HT-29 (cell line): ENCODE measurements at places on chromosomes 7 and 10. TPM values are rescaled to one million over a fixed set of nuclear protein-coding genes. Genes with fewer than 3 reads are reported as not detected.

GRCh38 chr10:93436591-93437085 is 45.5 kb downstream of the MYOF start:
- DNase-seq, result no peak

GRCh38 chr10:78160591-78160990 is 126.9 kb downstream of the RPS24 start:
- DNase-seq, result no peak

Gene VAX1
- total RNA-seq, result not detected in 2 replicates

- DNase-seq, result no peak
These were observed 193.9 kb upstream of the PHF14 start for GRCh38 chr7:10779465-10780399.

GRCh38 chr10:26457088-26457487 is 18.9 kb downstream of the APBB1IP start:
- DNase-seq, result no peak

- no peak for DNase-seq
These were observed 277.1 kb downstream of the TCERG1L start for GRCh38 chr10:131034451-131034850.

- DNase-seq, result no peak
These were observed 436 bp upstream of the SLC25A13 start for GRCh38 chr7:96322373-96322695.

DNA sequence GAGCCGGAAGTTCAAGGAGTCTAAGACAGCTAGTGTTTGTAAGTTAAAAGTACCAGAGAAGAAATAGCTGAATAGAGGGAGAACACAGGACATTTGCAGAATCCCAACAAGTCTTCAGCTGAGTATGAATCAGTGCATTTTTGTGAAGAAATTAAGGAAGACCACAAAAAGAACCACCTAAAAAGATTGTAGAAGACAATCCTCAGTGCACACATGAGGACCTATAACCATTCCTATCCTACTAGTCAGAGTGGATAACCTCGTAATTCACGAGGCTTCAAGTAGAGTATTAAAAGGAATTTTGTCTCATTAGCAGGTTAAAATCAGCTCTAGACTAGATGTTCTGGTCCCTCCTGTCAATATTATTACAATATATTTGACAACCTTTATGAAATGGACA is 295.4 kb upstream of the KAT6B start:
- no peak for DNase-seq

DNA sequence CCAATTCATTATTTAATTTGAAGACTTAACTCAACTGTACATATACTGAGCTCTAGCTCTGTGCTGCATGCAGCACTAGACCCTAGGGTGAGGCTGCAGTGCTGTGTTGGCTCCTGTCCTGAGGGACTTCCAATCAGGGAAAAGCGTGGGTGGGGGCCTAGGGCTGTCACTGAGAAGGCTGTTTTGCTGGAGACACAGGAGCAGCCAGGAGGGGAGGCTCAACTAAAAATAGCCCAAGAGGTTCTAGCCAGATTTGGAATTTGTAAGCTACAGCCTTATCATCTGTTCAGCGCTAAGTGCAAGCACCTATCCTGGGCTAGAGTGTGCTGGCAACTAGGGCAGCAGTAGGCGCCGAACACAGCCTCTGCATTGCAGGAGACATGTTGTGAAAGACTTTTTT is 121.1 kb downstream of the VWC2 start:
- DNase-seq, result no peak

Gene MYOZ1
- not detected in 2 replicates for total RNA-seq

GRCh38 chr7:154568346-154568745 is 434.6 kb downstream of the PAXIP1 start:
- DNase-seq, result no peak

GRCh38 chr7:159152816-159153215 is 8.1 kb upstream of the VIPR2 start:
- no peak for DNase-seq

GRCh38 chr7:127918130-127918529 is 113.1 kb downstream of the LRRC4 start:
- no peak for DNase-seq
